ENCODE measurements at places on chromosomes 4 and X.

GRCh38 chr4:73662709-73663546 lies 42.7 kb upstream of the RASSF6 start:
- DNase-seq, result no peak

DNA sequence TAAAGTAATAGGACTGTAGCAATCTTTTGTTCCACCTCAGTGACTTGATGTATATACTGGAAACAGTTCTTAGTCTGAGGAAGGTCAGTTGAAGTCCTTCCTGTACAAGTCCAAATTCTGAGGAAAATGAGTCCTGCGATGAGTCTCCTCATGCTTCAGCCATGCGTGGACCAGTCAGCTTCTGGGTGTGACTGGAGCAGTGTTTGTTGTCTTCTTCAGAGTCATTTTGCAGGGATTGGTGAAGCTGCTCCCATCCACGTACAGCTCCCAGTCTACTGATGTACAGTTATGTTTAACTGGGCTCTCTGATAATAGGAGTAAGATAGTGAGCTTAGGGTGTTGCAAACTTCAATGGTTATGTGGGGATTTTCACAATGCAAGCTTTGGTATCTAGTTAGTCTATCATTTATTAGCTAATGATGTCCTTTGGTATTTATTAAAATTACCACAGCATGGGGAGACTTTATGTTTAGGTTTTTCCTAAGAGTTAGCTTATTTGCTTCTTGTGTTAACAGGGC lies 3.4 kb downstream of the UGT2B17 start:
- DNase-seq, result no peak

DNA sequence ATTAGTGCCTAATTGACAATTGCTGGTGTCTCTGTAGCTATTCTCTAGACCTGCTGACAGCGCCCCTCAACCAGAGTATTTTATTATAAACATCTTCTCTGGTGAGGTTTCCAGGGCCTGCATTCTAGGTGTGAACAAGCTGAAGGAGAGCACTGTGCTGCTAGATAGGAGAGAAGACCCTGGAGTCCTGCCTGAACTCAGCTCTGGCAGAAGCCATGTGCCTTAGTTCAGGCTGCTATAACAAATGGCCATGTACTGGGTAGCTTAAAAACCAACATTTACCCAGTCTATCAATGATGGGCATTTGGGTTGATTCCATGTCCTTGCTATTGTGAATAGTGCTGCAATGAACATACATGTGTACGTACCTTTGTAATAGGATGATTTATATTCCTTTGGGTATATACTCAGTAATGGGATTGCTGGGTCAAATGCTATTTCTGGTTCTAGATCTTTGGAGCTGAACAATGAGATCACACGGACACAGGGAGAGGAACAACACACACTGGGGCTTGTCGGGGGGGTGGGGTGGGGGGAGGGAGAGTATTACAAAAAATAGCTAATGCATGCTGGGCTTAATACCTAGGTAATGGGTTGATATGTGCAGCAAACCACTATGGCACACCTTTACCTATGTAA lies 185.5 kb upstream of the CPEB2 start:
- DNase-seq, result no peak

DNA sequence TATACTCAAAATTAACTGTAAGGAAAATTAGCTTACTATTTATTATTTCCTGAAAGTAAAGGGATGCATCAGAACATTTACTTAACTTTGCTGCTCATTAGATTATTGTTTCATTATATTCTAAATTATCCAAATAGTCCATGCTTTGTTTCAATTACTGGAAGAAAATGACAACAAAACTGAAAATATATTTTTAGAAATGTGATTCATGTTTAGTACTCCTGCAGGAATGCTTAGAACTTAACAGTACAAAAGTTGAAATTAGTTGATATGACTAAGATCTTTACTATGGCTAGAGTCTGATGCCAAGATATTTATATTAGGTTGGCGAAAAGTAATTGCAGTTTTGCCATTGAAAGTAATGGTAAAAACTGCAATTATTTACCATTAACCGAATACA lies 660.5 kb upstream of the PABPC4L start:
- no peak for DNase-seq

DNA sequence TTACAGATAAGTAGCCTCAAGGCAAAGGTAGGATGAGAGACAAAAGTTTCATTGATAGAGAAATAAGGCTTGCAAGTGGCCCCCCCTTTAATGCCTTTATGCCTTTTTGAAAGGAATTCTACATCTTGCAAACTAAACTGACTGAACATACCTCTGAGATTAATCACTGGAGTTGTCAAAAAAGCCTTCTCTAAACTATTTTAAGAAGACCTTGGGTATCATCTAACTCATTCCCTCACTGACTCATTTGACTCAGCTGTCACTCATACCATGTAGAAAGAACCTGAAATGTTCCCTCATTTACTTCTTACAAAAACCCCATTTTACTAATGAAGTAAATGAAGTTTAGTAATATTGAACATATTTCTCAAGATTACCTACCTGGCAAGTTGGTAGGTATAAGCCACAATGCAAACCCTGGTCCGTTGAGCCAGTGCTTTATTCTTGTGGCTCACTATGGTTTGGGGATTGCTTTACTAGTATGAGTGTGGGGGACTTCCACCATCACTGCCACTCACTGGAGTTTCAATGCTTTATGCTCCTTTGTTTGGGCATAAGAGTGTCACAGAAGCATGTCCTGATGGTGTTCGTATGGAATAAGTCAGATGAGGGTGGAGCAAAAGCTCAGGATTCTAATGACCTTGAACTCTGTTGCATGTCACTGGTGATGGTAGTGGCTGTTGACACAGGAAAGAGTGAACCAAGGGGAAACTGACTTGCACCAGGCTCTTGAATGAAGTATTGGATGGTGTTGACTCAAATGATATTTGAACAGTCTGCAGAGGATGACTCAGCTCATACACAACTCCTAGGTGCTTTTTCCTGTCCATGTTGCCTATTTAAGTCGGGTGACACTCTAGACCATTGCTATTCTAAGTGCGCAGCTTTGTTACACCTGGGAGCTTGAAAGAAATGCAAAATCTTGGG lies 305.5 kb upstream of the EMCN start:
- DNase-seq, result no peak

DNA sequence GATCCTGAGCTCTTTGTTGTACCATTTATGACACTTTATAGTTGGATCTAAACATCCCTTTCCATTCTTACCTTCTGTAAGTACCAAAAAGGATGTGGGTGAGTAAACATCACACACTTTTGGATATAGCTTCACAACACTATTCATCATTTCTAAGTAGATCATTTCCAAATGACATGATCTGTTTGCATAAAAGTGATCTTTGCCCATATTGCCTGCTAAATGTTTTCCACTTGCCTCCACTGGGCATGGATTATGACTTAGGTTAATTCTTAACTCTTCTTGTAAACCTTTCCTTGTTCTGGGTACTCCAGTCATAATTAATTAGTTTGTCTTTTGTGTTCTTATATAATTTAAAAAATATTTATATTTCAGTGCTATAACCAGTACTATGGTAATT lies 244.9 kb upstream of the AGA start:
- DNase-seq, result no peak

GRCh38 chrX:45683914-45684313 lies 483.2 kb upstream of the DIPK2B start:
- no peak for DNase-seq

DNA sequence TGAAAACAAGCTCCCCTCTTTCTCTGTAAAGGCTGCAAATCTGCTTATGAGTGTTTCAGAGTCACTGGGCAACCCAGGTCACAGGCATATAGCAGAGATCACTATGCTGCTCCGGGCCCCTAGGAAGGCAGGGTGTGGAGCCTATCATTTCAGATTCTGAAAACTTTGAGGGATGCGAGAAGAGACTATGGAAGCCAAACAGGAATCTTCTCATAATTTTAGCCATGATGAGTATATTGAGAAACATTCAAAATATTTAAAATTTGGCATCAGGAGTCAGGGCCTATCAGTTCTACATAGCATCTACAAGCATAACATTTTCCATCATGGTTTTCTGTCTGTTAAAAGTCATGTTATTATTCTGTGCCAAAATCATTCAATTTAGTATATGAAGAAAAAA lies 61.7 kb upstream of the ATXN3L start:
- DNase-seq, result no peak

GRCh38 chr4:175071123-175071522 lies 153.0 kb downstream of the ADAM29 start:
- DNase-seq, result no peak

DNA sequence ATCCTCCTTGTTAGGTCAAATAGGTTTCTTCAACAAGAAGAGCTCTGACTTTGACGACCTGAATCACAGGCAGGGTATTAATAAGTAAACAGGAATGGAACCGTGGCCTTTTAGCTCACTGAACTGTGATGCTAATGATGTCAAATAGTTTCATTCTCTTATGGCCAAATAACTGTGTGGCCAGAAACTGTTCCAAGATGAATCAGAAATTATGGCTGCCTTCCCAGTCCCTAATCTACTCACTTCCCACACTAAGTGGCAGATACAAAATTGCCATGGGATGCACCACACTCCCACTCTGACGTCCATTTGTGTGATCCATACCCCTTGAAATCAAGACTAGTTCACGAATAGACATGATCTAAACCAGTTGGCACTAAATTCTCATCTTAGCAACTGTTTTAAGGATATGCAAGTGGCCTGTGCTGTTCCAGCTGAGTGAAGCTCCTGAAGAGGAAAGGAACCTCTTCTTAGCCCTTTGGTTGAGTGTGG lies 455.4 kb downstream of the IL15 start:
- DNase-seq, result no peak

GRCh38 chr4:8558080-8558960 lies 21.9 kb upstream of the GPR78 start:
- DNase-seq, result no peak

DNA sequence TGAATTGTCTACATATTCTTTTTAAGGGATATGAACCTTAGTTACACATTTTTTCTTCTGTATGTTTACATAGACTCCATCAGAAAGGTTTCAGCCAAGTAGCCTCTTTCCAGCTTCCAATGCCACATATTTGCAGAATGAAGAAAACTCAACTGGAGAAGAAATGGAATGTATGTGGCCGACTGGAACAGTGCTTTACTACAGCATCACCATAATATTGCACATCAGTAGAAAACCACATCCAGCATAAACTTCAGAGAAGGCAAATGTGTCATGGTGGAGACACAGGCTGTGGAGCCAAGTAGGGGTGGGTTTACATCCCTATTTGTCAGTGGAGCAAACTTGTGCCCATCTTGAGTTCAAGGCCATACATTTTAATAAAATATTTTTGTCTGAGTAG lies 204.8 kb upstream of the LDB2 start:
- DNase-seq, result no peak

- DNase-seq, result no peak
Observed at GRCh38 chr4:168472920-168473319, 7.4 kb downstream of the DDX60L start.

- no peak for DNase-seq
Observed at GRCh38 chrX:86455495-86455894, 307.2 kb downstream of the DACH2 start.

DNA sequence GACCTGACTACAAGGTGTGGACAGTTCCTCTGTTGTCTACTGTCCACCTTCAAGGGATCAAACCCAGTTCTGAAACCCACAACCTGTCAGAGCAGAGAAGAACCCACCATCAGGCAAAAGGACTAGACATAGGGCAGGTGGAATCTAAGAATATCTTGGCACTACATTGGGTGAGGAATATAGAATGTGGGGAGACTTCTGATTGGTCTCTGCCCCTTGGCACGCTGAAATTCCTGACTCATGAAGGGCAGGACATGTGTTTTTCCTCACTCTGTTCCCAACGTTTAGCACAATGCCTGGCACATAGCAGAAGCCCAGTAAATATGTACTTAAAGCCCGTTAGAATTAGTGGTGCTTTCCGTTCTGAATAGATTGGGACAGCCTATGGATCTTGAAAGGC lies 59.3 kb downstream of the TSPAN7 start:
- no peak for DNase-seq

DNA sequence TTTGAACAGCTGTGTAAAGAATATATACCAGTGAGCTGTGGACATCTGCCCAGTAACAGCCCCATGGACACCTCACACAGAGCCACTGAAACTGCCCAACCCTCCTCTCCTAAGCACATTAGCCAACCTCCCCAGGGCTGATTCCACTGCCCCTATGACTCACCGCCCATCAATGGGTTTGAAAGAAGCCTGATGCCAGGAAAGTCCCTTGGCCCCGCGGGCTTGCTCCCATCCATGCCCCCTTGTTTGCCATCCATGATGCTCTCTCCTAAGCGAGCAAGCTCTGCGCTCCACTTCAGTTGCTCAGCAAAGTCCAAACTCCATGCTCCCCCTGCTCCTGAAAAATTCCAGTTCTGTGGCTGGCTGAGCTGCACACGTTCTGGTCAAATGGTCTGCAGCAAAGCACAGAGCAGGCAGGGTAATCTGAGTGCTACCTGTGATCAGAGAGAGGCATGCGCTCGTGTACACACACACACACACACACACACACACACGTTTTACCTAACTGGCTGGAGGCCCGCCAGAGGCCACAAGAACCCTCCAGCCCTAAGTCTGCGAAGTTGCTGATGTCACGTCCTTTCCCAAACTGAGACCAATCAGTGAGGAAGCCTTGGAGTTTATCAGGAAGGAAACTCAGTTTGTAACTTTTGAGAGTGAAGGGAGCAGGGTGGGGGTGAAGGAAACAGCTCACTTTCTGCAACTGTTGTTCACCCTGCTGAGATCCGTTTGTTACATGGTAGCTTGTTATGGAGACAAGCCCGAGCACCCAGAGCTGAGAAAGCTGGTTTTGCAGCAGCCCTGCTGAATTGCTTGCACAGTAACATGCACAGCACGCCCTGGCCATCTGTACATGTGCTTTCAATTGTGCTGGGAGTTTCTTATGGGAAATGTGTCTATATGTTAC lies at the start of gene ASB9:
ASB9 (minus strand) TSS at position 466 of the 904 bp plus-strand sequence; CDS start at position 257, 209 bp downstream.
- DNase-seq, result no peak

GRCh38 chrX:19381326-19381725 lies 37.6 kb downstream of the PDHA1 start:
- DNase-seq, result no peak

DNA sequence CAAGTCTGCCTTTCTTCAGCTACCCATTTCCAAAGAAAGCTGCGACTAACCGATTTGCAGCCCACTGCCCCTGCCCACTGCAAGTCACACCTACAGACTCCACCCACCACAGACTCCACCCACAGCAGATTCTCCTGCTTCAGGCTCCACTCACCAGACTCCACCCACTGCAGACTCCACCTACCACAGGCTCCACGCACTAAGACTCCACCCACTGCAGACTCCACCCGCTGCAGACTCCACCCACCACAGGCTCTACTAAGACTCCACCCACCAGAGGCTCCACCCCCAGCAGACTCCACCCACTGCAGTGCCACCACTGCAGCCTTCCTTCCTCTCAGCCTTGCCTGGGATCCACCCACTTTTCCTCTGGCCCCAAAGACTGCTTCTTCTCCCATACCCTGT lies 41.3 kb downstream of the ABLIM2 start:
- no peak for DNase-seq

Measured in cardiac septum (tissue), 1 donor.